Esophagus muscularis mucosa (tissue), 4 donors: ENCODE measurements at places on chromosomes 16 and 17. TPM values are rescaled to one million over a fixed set of nuclear protein-coding genes. Genes with fewer than 3 reads are reported as not detected.

Gene SLC5A11
- not detected for total RNA-seq

DNA sequence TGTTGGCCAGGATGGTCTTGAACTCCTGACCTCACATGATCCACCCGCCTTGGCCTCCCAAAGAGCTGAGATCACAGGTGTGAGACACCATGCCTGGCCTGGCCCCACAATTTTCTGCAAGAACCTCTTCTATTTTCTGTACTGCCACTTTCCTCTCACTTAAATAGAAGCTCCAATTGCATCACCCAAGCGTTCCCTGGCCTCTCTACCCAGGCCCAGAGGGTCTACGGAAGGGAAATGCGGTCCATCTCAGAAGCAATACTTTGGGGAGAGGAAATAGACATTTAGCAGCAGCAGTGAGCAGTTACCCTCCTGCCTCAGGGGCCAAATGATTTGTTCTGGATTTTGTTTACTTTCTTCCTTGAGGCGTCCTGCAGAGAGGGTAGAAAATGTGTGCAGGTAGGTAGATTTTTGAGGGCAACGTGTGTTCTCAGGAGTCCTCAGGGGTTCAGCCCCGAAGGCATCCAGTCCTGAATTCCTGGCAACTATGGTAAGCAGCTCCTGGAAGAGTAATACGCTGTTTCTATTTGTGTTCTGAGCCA is 11.0 kb downstream of the SLC6A4 start:
- DNase-seq: no peak

DNA sequence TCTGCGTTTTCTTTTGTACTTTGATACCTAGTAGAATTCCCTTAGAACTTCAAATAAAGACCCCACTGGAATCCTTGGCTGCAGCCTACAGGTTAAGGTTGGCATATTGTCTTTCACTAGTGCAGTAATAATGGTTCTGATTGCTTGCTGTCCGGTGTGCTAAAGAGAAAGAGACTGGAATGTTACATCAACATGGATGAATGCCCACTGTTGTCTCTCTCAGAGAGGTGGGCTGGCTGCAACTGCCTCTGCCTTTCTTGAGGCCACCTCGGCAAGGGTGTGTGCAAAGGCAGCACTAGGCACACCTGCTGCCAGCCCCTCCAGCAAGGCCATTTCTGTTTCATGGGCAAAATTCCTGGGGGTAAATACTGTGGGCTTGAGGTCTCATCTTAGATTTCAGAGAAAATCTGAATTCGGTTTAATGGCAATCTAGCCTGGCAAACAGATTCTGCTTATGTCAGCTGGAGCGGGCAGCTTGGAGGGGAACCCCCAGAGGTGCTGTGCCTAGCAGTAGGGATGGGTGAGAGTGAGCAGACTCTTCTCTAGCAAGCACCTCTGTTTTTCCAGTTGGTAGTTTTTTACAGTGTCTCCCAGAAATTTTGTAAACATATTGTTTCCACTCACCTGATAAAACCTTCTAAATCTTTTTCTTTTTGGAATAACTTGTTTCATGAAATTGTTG is 54.0 kb downstream of the MRTFB start:
- DNase-seq: no peak

DNA sequence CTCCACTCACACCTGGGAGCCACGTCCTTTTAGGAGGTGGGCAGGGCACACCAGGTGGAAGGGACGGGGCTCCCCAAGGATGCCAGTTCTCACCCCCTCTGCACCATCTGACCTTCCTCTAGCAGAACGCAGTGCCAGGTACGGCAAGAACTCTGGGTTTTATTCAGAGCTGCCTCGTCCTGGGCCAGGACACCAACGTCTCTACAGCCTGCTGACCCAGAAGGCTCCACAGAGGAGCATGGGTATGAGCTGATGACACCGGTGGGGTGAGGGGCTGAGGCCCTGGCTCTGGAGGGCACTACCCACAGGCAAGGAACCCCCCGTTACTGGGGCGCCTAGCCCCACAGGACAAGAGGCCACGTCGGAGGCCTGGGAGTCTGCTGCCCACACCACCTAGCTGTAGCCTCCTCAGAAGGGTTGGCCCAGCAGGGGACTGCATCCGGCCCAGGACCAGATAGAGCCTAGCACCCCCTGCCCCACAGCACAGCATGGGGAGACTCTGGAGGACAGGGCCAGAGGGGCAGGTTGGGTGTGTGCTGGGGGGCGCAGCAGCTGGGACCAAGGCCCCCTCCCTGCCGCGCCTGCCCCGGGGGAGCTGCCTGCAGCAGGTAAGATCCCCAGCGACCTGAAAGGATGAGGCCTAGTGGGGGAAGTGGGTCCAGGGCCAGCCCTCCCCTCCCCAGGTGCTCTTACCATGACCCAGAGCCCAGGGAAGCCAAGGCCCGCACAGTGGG is 13.9 kb downstream of the BCAR1 start:
- no peak for DNase-seq

- DNase-seq: peak; percentile 93
Observed at GRCh38 chr17:68456339-68457167, 743 bp downstream of the WIPI1 start.

Gene SGCA
- total RNA-seq: 145 TPM

DNA sequence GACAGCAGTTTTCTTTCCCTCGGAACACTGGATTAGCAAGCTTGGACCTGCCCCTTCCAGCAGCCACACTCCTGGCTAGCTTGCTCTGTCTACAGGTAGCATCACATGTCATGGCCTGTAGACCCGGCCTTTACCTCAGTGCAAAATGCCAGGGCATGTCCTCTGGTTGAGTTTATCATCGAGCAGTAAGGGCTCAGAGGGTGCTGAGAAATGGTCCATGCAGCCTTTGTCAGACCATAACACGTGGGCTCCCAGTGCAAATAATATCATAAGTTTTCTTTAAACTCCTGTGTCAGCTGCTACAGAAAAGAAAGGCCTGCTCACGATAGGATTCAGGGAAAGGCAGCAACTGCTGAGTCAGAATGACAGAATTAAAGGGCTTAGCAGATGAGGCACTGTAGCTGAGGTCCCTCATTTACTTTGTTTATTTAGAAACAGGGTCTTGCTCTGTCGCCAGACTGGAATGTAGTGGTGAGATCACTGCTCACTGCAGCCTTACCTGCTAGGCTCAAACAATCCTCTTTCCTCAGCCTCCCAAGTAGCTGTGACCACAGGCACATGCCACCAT is 8.0 kb upstream of the GNA13 start:
- DNase-seq: no peak

DNA sequence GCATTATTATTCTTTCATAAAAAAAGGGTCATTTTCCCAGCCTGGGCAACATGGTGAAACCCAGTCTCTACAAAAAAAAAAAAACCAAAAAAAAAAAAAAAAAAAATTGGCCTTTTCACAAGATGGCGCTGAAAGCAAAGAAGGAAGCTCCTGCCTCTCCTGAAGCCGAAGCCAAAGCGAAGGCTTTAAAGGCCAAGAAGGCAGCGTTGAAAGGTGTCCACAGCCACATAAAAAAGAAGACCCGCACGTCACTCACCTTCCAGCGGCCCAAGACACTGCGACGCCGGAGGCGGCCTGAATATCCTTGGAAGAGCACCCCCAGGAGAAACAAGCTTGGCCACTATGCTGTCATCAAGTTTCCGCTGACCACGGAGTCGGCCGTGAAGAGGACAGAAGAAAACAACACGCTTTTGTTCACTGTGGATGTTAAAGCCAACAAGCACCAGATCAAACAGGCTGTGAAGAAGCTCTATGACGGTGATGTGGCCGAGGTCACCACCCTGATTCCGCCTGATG is 4.9 kb upstream of the PGAP6 start:
- DNase-seq: no peak
